Stimulated activated CD8-positive, alpha-beta memory T cell treated with anti-CD3 and anti-CD28 coated beads, Interleukin-4, amount 100 ng/mL, for 1 hour (primary cell): ENCODE measurements at places on chromosomes 2 and 18.

GRCh38 chr18:46322411-46322891, 218.3 kb downstream of the HAUS1 start:
- no peak for DNase-seq

- peak; percentile 36 for DNase-seq
These were observed 20.9 kb upstream of the DNMT3A start for GRCh38 chr2:25362434-25363145.

- DNase-seq, result no peak
These were observed 149.2 kb downstream of the FAM210A start for GRCh38 chr18:13577091-13577697.

DNA sequence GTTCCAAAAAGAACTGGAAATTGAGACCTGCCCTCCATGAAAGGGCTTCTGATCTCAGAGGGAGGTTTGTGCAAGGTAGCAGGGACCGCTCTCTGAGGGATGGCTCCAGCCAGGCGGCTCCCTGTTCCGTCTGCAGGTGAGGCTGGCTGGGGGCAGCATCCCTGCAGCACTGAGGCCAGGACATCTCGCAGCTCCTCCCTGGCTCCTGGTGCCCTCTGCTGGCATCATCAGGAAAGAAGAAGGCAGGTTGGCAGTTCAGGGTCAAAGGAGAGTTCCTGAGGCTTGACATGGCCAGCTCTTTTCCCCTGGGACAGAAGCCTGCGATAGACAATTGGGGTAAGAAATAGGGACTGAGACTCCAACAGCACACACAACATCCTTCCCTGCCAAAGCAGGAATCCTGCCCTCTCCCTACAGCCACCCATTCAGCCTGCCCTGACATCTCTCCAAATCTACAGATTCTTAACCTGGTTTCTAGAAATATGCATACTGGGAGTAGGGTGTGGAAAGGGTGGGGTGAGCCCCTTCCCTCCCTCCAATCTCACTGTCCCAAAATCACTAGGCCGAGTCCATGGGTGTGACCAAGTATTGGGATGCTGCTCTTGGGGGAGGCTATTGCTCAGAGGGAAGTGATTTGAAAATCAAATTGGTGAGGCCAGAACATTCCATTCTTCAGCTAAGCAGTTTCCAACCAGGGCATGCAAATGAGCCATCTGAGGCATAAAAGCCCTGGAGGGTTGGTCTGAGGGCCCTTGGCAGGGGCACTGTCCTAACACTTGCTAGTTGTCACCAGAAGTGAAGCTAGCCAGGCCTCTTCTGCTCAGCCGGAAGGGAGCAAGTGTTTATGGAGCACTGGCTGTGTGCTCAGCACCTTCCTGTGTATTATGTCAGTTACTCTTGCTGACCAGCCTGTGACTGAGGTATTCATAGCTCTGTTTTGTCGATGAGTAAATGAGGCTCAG, 185.4 kb downstream of the TFCP2L1 start:
- DNase-seq, result no peak

- no peak for DNase-seq
These were observed 862.4 kb upstream of the ACVR2A start for GRCh38 chr2:146982393-146982846.

DNA sequence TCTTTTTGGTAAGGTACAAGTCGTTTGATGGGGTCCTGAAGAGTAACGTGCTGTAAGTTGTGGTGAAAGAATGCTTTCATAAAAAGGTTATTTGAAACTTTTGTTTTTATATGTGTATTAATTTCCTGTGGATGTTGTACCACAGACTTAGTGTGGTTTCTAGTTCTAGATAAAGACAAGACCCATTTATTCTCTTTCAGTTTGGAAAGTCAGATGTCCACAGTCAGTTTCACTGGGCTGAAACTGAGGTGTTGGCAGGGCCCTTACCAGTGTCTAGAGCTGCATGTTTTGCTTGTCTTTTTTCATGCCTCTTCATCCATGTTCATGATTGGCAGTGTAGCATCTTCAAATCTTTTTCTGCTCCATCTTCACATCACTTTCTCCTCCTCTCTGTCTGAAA, 22.1 kb upstream of the DOCK10 start:
- no peak for DNase-seq

DNA sequence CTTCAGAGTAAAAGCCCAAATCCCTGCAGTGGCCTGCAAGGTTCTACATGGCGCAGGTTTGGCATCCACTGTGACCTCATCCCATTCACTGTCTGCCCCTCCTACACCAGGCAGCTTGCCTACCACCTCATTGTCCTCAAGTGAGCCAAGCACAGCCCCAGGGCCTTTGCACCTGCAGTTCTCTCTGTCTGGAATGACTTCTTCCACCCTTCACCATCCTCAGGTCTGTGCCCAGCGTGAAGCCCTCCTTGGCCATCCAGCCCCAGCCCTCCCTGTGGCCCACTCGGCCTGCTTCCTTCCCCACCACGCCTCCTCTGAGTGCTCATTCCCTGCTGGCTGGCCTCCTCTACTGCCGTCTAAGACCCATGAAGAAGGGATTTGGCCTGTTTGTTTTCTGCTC, 32.6 kb upstream of the UBE2F start:
- no peak for DNase-seq

- DNase-seq, result no peak
These were observed 56.5 kb downstream of the SLC8A1 start for GRCh38 chr2:40395169-40396073.

GRCh38 chr2:241577413-241578122, 19.0 kb downstream of the BOK start:
- no peak for DNase-seq

DNA sequence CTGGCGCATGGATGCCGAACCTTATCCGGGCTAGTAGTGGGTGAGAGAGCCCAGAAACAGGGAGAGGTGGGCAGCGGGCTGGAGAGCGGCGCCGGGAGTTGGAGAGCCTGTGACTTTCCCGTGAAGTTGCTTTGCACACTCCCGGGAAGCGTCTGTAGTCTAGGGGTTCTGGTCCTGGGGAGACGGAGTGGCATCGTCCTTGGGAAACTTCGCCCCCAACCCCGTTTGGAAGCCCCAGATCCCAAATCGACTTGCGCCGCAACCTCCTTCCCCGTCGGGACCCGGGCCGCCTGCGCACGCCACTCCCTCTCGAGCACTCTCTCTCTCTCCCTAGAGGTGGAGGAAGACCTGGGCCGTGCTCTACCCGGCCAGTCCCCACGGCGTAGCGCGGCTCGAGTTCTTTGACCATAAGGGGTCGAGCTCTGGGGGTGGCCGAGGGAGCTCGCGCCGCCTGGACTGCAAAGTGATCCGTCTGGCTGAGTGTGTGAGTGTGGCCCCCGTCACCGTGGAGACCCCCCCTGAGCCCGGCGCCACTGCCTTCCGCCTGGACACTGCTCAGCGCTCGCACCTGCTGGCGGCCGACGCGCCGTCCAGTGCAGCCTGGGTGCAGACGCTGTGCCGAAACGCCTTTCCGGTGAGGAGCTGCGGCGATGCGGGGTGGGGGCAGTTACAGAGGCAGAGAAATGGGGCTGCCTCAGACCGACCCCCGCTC, 456 bp downstream of the DOK1 start:
- DNase-seq, result peak; percentile 11

GRCh38 chr18:10274301-10274700, 180.1 kb upstream of the APCDD1 start:
- no peak for DNase-seq

DNA sequence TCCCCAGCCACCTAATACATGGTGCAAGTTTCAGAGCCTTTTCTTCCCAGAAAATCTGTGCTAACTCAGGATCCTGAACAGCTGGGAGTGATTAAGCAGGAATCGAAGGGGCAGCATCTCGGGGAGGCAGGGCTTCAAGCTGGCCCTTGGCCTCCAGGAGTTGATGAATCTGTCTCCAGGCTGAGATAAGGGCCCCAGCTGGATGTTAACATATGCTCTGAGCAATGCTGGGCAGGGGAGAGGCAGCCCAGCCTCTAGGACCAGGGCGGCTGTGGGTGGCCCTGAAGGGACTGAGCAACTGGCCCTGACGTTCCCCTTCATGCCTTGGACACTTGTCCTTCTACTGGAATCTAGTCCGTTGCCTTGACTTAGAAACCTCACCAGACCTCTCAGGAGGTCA, 84.1 kb upstream of the EPC2 start:
- no peak for DNase-seq

DNA sequence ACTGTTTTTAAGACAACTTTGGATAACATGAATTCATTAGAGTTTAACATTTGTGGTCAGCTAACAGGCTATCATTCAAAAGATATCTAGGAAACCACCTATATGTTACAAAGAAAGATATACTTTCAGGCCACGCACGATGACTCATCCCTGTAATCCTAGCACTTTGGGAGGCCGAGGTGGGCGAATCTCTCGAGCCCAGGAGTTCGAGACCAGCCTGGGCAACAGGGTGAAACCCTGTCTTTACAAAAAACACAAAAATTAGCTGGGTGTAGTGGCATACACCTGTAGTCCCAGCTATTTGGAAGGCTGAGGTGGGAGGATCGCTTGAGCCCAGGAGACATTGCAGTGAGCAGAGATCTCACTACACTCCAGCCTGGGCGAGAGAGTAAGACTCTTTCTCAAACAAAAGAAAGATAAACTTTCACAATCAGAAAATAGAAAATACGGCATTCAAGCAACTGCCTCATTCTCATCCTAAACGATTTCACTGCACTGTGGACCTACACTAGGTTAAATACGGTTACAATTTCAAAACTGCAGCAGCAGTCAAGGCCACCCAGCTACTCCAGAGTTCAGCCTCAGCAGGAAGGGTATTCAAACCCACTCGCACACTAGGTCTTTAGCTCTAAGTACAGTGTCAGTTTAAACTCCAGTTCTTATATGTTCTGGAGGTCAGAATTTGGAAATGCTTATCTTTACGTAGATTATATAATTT, 250.0 kb upstream of the SLC39A10 start:
- DNase-seq, result no peak

DNA sequence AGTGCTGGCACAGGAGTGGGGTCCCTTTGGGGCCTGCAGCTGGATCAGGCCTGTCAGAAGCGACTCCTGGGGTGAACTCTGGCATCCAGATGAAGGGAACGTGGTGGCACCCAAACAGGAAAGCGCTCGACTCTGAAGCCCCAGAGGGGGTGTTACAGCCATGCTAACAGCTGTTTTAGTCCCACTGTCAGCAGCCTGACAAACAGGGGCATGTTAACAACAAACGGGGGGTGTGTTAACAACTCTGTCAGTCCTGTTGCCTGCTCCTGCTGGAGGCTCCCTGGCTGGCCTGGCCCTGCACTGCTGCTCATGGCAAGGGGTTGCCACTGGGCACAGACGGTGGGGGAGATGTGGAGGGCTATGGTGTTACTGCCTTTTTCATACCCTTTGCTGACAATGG, 2.6 kb upstream of the RNU2-63P start:
- DNase-seq, result no peak

DNA sequence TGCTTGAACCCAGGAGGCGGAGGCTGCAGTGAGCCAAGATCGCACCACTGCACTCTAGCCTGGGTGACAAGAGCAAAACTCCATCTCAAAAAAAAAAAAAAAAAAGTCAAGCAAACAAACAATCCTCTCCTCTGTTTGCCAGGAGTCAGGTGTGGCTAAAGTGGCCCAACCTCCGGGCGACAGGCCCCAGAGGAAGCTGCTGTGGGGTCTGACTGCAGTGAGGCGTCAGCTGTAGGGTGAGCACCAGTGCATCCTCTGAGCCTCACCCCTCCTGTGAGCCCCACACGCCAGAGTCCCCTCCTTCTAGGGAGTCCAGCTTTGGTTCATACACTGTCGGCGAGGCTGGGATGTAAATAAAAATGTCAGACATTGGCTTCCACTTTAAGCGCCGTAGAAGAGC, 76.5 kb upstream of the HS6ST1 start:
- DNase-seq, result no peak

GRCh38 chr18:54260396-54261072, 8.8 kb upstream of the POLI start:
- DNase-seq, result no peak

- DNase-seq, result no peak
These were observed 34.9 kb upstream of the NEDD4L start for GRCh38 chr18:58009166-58009565.

DNA sequence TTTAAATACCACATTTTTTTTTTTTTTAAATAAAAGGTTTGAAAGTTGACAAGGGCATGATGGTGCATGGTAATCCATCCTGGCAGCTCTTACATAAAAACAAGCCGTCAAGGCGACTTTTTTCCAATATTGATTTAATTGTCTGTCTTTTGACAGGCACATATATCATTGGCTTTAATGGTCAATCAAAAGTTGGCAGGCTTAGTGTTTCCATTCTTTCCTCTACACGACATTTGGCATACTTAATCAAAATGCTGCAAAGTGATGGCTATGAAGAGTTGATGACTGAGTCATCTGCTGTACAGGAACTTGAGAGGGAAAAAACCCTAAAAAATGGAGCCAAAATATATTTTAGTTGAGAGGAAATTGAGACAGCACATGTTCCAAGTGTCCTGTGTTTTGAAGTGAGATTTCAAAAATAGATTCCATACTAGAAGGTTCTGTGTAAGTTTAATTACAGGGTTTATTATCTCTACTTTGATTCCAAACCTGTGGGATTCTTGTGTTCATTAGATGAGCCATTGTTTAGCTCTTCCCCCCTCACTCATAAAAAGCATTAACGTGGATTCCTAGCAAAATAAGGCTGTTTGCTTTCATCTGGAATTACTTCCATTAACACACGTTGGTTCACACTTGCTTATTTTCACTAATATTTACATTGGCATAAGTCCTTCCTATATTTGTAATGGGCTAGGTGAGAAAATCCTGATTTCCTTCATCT, 3.2 kb downstream of the TSHZ1 start:
- DNase-seq, result no peak

GRCh38 chr2:237291138-237291792, 122.7 kb downstream of the COL6A3 start:
- no peak for DNase-seq

- no peak for DNase-seq
These were observed 72.4 kb downstream of the TGOLN2 start for GRCh38 chr2:85255456-85255812.

- no peak for DNase-seq
These were observed 376.3 kb upstream of the UBE2E3 start for GRCh38 chr2:180604077-180604476.

- no peak for DNase-seq
These were observed 22.0 kb upstream of the FIGN start for GRCh38 chr2:163757814-163758213.

- no peak for DNase-seq
These were observed 26.6 kb downstream of the SERTAD2 start for GRCh38 chr2:64626963-64627760.
